ENCODE measurements at places on chromosomes 1 and 21.
A peak's percentile ranks its signal among the peaks of the same experiment; 100 is the strongest.

GRCh38 chr1:14142397-14143100 lies 442.6 kb downstream of the PRDM2 start:
- peak; percentile 50 for DNase-seq

GRCh38 chr1:183460596-183460995 lies 11.7 kb upstream of the SMG7 start:
- no peak for DNase-seq

- no peak for DNase-seq
Measured at GRCh38 chr1:97331165-97331564, 589.7 kb downstream of the DPYD start.

DNA sequence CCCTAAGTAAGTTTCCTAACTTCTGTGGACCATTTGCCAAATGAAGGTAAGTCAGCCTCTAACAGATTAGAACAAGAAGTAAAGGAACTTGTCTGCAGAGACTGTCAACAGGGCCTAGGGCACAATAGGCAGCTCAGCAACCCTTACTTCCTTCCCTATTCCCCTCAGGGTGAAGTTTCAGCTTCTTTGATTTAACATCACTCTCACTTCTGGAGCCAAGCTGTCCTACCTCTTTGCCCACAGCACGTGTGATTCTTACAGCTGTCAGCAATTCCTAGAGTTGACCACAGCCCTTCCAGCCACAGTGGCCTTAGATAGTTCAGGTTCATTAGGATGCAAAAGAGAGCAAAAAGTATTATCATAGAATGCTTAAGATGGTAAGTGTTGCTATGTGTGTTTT lies 7.6 kb upstream of the EIF4G3 start:
- no peak for DNase-seq

GRCh38 chr21:15015622-15016471 lies 49.0 kb downstream of the NRIP1 start:
- DNase-seq: no peak

GRCh38 chr1:219544163-219544846 lies 68.6 kb downstream of the ZC3H11B start:
- no peak for DNase-seq

GRCh38 chr1:117198097-117198496 lies 12.6 kb downstream of the VTCN1 start:
- no peak for DNase-seq

DNA sequence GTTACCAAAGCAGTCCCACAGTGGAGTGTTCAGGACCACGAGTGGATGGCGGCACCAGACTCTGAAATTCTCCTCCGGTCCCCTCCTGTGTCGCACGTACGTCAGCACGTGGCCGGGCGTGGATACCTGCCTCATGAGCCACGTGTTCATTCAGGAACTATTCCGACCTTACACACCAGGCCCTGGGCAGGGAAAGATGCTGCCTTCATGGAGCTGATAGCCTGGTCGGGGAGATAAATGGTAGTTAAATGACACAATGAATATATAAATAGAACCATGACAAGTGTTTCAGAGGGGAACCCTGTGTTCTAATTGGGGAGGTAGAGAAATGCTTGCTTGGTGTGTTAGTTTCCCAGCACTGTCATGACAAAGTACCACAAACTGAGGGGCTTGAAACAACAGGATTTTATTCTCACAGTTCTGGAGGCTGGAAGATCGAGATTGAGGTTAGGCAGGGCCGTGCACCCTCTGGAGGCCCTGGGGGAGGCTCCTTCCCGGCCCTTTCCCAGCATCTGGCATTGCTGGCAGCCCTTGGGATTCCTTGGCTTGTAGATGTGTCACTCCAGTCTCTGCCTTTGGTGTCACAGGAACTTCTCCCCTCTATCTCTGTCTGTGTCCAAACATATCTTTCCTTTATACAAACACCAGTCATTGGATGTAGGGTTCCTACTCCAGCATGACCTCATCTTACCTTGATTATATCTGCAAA lies 28.9 kb upstream of the GPR137B start:
- DNase-seq: no peak

GRCh38 chr1:42173155-42173933 lies 8.8 kb upstream of the GUCA2A start:
- peak; percentile 77 for DNase-seq

GRCh38 chr1:201990427-201990826 lies 8.0 kb downstream of the RNPEP start:
- DNase-seq: no peak

- no peak for DNase-seq
Measured at GRCh38 chr1:29517251-29518086, 281.1 kb downstream of the PTPRU start.

DNA sequence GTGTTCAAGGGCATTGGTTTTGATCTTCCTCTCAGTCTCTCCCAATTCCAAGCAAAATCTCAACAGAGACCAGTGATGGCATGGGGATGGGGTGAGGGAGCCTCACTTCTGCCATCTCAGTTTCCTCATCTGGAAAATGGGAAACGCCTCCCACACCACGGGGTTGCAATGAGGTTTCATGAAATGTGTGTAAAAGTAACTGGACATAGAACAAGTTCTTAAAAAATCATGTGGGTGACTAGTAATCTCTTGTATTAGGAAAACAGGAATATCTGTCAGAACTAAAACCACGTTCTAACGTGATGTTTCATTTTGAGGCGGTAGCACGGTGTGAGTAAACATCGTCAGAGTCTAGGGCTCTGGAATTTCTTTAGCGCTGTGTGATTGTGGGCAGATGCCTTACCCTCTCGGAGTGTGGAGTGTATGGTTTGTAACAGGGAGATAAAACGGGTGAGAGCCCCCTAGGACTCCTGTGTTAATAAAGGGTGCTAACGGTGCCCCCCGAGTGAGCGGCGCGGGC lies 55.5 kb upstream of the DNAJC6 start:
- no peak for DNase-seq

GRCh38 chr1:182718311-182718710 lies 33.9 kb upstream of the RGS8 start:
- no peak for DNase-seq

GRCh38 chr1:32729254-32730046 lies 26.9 kb upstream of the SYNC start:
- DNase-seq: no peak

DNA sequence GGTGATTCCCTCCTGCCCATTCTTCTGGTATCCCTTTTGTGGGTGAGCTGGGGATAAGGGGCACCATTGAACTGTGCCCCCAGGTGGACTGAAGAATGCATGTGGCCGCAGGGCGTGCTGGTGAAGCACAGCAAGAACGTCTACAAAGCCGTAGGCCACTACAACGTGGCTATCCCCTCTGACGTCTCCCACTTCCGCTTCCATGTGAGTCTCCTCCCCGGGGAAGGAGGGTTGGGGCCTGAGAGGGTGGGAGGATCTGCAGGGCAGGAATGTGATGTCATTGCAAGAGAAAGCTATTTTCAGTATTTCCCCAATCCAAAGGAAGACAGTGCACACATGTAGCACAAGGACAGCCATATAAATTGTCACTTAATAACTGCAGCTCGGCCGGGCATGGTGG lies 7.5 kb upstream of the KPNA6 start:
- DNase-seq: no peak

DNA sequence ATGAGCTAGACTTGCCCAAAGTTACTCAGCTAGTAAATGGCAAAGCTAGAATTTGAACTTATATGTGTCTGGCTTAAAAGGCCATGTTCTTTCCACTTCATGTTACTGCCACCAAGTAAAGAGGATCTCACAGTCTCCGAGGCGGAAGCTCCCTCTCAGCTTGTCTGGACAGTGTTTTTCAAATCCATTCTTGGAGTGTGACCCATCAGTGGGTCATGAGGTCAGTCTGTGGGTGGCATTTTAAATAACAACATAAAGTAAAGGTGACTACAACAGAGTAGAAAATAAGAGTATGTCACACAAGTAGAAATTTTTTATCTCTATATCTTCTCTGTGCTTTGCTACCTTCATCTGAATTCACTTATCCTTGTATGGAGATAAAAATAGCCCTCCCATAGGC lies 3.2 kb upstream of the HMGB4 start:
- no peak for DNase-seq

- DNase-seq: no peak
Measured at GRCh38 chr1:247118946-247119446, 14.8 kb upstream of the ZNF669 start.

- no peak for DNase-seq
Measured at GRCh38 chr1:42721926-42722325, 18.1 kb downstream of the CLDN19 start.

DNA sequence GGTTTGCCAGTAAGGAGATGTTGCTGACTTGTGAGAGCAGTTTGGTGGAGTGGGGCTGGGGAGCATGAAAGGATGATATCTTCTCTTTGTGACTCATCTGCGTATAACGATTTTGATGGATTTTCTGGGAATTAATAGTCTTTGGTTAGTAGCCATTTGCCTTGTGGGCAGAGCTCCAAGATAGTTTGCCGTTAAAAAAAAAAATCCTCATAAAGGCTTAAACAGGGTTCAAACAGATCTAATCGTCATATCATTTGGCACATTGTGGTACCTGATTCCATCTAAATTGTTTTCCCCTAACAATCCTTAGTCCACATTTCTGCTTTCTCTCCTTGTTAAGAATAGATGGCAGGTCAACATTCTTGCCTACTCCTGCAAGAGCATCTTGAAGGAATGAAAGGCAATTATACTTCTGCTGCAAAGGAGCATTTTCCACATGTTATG lies 168.0 kb downstream of the PPP1R12B start:
- no peak for DNase-seq

GRCh38 chr1:87983841-87984240 lies 655.2 kb downstream of the LMO4 start:
- DNase-seq: no peak

DNA sequence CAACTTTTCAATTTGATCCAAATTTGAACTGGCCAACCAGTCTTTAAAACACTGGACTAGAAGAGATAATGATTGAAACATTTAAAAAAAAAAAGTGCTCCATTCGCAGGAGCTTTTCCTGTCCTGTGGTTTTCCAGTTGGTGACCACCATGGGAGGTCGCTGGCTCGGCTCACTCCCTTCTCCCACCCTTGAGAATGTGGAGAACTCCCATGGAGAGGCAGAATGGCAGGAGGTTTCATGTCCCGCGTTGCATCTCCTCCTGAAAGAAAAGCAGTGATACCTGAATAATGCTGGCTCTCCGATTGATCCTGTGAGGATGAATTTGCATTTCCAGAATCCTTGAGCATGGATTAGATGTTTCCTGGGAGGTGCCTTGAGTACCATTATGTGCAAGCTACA lies 16.5 kb upstream of the MPZL1 start:
- DNase-seq: no peak

DNA sequence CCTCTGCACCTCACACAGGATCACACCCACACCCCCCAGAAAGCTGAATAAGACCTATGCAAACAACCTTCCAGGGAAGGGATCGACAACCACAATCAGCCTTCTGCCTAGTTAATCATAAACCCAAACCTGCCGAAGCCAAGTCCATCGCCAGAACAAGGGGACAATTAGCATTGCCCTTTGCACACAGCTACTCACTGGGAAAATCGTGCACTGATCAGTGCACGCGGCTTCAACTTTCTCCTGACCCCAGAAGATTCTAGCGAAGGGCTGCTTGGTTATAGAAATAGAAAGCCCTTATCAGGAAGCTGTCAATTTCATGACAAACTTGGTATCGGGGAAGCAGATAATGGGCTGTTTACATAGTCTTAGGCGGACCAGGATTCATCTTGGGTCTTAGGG lies 29.5 kb downstream of the RUNX1 start:
- no peak for DNase-seq

- no peak for DNase-seq
Measured at GRCh38 chr1:115240297-115240696, 97.8 kb downstream of the NGF start.

GRCh38 chr1:39474810-39475209 lies 16.6 kb upstream of the BMP8A start:
- DNase-seq: no peak

DNA sequence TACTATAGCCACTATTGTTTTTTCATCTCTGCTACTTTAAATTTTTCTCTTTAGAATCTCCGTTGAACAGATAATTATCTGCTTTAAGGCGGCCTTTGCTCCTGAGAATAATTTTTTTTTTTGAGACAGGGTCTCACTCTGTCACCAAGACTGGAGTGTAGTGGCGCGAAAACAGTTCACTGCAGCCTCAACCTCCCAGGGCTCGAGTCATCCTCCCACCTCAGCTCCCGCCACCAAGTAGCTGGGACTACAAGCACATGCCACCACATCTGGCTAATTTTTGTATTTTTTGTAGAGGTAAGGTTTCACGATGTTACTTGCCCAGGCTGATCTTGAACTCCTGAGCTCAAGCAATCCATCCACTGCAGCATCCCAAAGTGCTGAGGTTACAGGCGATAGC lies 28.6 kb downstream of the TRIT1 start:
- no peak for DNase-seq

Measured in cerebellum (tissue), 4 donors.